Activated T-helper 1 cell treated with anti-CD3 and anti-CD28 coated beads, Interleukin-2, amount 50 U/mL, for 16 hours (primary cell): ENCODE measurements at places on chromosomes 1 and 21.
A peak's percentile ranks its signal among the peaks of the same experiment; 100 is the strongest.

DNA sequence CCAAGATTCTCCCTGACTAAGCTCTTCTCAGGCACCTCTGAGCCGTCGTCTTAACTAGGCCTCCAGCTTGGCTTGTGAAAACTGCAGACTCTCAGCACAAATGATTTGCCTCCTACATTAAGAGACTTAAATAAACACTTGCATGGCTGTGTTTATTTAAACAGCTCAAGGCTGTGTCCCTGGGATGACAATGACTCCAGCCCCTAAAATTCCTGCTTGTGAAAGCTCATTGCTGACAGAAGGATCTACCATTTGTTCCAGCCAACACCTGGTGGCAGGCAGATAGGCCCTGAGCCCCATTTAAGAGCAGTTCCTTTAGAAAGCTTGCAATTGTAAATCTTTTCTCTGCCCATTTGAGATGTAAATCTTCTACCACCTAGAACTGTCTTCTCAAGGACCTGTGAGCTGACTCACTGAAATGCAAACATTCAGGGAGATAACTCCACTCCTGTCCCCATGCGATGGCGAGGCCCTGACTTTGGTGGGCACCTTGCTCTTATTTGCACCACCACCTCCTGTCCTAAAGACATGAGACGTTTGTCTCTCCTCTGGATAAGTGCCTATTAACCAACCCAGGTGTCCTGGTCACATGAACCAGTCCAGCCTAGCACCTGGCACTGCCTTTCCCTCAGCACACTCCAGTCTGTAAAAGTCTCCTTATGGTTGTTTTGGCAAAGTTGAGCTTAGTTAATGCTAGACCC lies 15.1 kb upstream of the PCP4 start:
- DNase-seq: no peak

DNA sequence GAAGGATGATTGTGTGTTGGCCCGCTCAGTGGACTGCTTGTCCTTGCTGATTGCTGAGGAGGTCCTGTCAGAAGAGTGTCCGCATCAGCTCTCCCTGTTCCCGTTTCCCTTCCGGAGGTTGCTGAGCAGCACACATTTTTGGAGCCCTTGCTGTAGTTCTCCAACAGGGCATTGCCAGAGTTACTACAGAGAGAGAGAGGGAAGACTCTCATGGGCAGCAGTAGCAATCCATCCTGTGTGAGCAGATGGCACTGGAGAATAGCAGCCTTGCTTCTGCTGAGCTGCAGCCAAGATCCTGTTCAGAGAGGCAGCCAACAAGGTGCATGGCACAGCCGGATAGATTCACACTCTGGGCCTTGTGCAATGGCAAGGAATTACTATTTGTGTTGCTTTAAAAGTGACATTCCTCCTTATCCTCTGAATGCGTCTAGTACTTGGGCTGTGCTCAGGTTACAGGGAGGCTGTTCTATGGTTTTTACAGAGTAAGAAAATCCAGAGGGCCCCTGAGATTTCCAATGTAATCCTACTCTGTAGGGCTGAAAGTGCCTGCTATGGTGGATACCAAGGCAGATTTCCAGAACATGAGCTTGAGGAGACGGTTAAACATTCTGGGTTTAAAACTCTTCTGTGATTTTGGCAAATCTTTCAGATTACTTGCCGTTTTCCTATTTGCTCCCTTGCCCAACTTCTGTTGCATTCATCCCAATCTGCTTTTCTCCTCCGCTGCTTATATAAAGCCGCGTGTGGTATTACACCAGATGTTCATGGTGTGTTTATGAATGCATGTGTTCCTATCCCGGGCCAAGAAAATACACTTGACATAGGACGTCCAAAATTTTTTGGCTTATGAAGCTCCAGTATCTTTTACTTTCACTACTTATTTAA lies 27.4 kb downstream of the AK4 start:
- DNase-seq: no peak

DNA sequence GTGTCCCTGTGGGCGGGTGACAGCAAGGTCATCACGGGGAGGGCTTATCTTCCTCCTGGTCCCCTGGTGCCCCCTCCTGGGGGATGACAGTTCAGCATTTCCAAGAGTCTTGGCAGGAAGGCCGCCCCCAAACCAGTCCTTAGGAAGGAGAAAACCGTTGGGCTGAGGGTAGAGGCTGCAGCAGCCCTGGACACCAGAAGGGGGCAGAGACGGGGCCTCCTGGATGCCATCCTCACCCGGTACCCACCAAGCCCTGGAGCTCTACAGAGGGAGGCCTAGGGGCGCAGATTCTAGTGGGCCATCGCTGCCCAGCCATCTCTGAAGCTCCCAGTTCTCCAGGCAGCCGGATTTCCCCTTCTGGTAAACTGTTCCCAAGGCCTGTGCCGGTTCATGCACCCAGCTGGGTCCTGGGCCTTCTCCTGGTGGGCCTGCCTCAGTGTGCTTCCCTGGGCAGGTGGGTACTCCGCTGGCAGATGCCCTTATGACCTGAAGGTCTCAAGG lies 14.8 kb upstream of the ZNF669 start:
- no peak for DNase-seq

- no peak for DNase-seq
These were observed 141.4 kb upstream of the BEND5 start for GRCh38 chr1:48917901-48918603.

- DNase-seq: no peak
These were observed 370.4 kb upstream of the ST6GALNAC5 start for GRCh38 chr1:76496871-76497270.

GRCh38 chr21:14697769-14698168 lies 151.7 kb upstream of the SAMSN1 start:
- DNase-seq: no peak

GRCh38 chr1:178461701-178462100 lies 35.1 kb downstream of the CLEC20A start:
- no peak for DNase-seq

DNA sequence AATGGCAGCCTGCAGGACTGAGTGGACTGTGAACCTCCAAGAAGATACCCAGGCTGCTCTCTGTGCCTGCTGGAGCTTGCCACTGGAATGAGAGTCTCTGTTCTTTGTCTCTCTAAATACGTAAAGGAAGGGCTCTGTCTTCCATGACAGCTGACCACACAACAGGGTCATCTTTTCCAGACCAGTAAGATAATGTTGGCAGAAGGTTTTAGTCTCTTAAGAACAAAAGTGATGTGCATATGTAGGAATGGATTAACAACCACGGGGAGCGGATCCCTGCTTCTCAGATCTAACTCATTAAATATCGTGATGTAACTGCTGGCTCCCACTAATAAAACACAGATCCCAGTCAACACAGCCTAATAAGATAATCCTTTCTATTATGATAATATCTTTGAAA lies 67.5 kb downstream of the MAP10 start:
- no peak for DNase-seq

DNA sequence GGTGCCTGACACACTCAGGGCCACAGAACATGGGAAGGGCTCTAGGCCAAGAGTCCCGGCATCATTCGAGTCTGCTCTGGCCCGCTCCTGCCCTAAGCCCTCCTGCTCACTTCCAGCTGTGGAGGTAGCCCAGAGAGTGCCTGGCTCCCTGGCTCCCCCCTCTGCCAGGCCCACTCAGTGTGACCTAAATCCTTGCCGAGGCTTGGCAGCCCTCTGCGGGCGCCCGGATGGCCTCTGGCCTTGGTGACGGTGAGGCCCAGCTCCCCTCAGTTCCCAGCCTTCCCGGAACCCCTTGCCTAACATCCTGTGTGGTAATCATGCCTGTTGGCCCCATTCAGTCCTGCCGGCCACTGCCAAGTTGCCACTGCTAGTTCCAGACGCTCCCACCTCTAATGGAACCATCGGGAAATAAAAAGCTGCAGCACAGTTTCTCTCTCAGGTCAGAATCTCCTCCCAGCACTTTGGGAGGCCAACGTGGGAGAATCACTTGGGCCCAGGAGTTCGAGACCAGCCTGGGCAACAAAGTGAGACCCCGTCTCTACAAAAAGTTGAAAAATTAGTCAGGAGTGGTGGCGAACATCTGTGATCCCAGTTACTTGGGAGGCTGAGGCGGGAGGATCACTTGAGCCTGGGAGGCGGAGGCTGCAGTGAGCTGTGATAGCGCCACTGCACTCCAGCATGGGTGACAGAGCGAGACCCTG lies 1.2 kb upstream of the H6PD start:
- no peak for DNase-seq

DNA sequence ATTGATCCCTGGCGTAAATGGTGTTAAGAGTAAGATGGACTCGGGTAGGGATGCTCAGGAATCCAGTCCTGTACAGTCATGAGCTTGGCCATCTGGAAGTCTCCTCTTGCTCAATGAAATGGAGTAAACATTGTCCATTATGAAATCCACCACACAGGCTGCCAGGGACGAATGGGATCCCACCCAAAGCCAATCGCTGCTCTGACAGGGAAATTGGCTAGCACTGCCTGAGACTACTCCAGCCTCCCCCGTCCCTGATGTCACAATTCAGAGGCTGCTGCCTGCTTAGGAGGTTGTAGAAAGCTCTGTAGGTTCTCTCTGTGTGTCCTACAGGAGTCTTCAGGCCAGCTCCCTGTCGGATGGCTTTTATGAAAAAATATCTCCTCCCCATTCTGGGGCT lies at the start of gene HSD11B1:
Gene HSD11B1, plus strand, starts transcription at position 263 of the 400 bp plus-strand sequence. Its CDS starts 97 bp downstream, at position 360.
- no peak for DNase-seq

DNA sequence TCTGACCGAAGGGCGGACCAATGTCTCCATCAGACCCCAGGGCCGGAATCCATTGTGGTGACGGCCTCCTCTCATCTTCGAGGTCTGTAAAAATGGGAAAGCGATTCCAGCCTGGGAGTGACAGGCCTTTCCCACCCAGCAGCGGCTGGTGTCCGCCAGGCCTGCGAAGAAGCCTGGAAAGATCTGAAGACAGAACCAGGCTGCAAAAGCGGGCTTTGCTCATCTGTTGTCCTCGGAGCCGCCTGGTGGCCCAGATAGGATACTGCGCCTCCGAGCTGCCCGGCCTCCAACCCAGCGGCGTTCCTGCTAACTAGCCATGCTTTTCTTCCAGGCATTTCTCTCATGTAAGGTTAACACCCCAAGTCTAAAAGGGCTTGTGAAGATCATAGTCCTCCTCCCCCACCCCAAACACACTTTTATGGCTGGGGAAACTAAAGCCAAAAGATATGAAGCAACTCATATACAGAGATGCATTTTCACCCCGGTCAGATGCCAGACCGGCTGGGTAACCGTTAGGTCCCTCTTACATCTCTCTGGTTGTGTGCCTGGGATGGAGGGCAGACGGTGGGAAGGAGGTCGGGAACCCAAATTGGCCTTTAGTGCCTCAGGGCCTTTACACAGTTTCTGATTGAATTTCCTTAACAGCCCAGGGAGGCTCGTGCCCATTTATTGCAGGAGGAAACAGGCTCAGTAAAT lies 1.9 kb upstream of the DHRS3 start:
- DNase-seq: peak; percentile 59

GRCh38 chr1:230104395-230105244 lies 37.6 kb downstream of the GALNT2 start:
- peak; percentile 31 for DNase-seq

GRCh38 chr1:109634292-109634691 lies 14.7 kb downstream of the AMPD2 start:
- DNase-seq: no peak

- DNase-seq: no peak
These were observed 12.4 kb downstream of the SAMSN1 start for GRCh38 chr21:14533499-14534428.

- DNase-seq: no peak
These were observed 5.2 kb upstream of the KRTAP19-8 start for GRCh38 chr21:31043471-31043870.

- no peak for DNase-seq
These were observed 233.4 kb downstream of the TM2D1 start for GRCh38 chr1:61491497-61491896.

DNA sequence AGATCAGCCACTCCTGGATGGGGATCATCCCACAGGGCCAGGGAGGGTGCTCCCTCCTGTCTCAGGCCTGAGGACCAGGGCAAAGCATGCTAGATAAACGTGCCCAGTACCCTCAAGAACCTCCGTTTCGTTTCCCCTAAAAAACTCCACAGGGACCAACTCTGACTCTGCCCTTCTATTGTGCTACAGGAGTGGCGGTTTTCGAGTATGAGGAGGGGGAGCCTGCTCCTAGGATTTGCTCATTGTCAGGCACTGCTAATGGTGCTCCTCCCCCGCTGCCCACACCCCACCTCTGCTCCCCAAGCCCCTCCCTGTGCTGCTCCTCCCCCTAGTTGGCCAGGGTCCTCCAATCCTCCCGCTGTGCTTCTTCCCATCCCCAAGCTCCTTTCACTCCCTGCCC lies 32.0 kb downstream of the PGBD5 start:
- DNase-seq: no peak

- DNase-seq: no peak
These were observed 36.6 kb downstream of the PLXNA2 start for GRCh38 chr1:208207388-208208131.

- DNase-seq: no peak
These were observed 34.7 kb downstream of the SCYL3 start for GRCh38 chr1:169859001-169859400.

DNA sequence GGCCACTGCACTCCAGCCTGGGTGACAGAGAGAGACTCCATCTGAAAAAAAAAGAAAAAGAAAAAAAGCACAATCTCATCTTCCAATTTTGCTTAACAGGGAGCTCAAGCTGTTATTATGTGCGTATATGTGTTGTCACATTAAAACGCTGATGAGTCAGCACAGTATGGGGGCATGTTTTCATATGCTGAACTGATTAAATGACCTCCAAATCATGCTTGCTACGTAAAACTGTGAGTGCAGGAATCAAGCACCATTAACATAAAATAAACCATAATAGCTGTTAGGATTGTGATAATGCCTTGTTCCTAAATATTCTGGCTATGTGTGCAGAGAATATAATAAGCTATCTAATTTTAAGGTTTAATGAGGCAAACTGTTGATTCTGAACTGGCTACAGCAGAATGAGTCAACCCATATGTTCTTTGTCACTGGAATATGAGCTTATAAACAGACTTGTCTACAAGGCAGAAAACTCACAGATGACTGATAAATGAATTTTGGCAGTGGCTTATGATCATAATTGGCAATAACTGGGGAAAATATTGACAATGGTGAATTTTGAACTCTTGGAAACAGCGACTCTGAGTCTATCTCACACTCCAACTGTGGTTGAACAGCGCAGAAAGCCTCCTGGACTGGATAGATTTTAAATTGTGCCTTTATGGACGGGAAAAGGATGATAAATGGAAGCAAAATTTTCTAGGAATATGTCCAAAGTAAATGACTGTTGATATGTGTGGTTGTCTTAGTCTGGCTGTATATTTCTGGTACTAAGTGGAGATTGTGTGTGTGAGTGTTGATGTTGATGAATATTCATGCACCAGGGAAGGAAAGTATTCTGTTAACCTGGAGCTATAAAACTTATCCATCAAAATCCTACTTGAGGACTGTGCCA lies 75.5 kb downstream of the VCAM1 start:
- no peak for DNase-seq

GRCh38 chr1:201678264-201679101 lies 139.6 kb downstream of the NAV1 start:
- no peak for DNase-seq

DNA sequence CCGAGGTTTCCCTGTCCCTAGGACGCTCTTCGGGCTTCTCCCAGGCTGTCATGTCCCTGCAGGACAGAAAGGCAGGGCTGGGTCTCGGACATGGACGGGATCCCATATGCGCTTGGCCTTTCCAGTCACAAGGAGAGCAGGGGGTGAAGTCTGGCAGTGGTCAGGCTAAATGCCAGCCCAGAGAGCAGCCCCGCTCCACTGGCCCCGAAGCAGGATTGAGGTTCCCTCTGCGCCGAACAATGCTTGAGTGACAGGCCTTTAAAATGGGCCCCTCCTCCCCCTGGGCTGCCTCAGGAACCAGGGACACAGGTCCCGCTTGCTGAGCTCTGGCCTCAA lies 12.7 kb downstream of the DRAXIN start:
- DNase-seq: no peak
